ENCODE measurements at places on chromosomes 2 and 18.
A peak's percentile ranks its signal among the peaks of the same experiment; 100 is the strongest.

GRCh38 chr18:37762076-37762621 lies 196.6 kb upstream of the CELF4 start:
- no peak for DNase-seq

GRCh38 chr2:64635976-64636911 lies 17.5 kb downstream of the SERTAD2 start:
- no peak for DNase-seq

GRCh38 chr2:38217401-38218188 lies 141.6 kb upstream of the CYP1B1 start:
- no peak for DNase-seq

DNA sequence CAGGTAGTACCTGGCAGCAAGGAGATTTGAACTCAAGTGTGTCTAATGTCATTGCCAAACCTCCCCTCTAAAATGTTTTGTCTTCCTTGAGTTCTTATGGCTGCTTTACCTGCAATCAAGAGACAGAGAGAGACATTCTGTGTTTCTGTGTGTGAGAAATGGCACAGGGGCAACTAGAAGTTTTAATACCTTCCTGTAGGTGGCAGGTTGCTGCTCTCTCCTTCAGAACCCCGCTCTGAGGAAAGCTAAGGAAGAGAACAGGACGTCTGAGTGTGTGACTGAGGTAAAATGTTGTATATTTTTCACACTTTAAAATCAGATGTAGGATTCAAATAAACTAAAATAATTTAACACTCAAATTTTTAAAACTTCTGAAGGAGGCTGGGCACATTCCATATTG lies 19.2 kb downstream of the DTNA start:
- DNase-seq = no peak

DNA sequence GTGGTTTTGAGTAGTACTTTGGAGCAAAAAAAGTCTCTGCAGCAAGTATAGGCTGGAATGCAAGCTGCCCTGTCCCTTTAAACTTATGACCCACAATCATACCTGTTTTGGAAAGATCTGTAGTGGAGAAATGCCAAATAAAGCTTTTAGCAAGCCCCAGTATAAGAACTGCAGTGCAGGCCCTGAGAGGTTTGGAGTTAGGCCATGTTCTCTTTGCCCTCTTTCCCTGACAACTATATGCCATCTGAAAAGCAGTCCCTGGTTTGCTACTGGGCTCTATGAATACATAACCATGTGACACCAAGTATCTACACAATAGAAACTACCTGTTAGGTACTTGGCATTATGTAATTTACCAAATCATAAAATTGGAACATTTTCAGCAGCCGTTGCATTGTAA lies 267.4 kb upstream of the HNMT start:
- no peak for DNase-seq

DNA sequence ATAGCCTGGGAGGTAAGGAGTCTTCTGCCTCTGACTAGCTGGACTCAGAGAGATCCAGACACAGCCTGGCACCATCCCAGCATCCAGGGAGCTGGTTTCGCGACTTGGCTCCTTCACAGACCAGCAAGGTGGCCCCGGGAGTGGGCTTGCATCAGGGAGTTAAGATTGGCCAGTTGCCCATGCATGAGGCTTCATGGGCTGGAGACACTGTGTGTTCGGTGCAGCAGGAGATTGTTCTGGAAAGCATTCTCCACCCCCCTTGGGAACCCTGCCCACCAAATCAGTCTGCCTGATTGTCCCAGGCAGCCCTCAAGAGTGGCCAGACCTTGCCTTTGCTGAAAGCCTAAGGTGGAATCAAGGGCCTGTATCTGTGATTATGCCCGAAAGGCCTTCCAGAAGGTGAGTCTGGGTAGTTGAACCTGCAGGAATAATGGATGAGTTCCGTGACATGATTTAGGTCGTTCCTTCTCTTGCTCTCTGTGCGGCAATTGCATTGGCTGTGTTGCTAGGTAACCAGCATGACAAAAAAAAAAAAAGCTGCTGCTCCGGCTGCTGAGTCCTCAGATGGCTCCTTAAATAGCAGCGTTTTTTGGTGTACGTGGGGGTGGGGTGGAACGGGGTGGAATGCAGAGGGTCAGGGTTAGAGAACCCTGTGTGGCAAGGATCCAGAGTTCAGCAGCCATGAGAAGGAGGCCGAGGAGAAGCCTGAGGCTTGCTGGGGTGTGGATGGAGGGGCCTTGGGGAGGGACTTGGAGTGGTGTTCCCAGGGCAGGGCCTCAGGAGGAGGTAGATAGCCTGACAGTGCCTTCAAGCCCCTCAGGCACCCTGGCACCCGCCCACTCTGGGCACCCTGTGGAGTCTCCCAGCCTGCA lies 93.0 kb upstream of the MCFD2 start:
- DNase-seq = no peak

DNA sequence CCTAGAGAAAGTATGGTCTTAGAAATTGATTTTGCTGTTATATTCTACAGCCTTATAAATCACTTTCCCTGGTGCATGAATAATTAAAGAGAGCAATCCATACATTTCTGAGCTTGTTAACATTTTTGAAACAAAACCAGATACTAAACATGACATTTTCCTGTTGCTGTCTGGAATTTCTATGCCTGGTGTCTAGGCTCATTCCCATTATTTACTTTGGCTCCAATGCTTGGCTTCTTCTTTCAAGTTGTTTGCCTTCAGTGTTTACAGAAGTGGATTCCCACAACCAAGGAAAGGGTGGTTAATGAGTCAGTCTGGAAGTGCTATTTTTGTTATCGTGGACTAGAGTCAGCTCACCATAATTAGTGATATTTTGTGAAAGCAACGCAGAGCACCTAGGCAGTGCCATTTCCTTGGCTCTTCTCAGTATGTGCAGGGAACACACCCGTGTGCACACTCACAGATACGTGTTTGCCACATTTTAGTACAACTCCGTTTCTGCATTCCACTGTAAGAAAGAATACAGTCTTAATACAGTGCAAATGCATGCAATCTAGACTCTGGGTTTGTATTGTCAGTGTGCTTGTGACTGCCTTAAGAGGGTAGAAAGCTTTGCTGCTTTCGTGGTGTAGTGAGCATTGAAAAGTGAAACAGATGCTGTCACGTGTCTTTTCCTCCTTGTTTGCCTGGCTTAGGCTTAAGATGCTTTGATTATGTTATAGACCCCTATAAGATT lies 185.0 kb upstream of the RASGRP3 start:
- DNase-seq = no peak

GRCh38 chr2:26613241-26614215 lies 27.6 kb downstream of the CIB4 start:
- no peak for DNase-seq

DNA sequence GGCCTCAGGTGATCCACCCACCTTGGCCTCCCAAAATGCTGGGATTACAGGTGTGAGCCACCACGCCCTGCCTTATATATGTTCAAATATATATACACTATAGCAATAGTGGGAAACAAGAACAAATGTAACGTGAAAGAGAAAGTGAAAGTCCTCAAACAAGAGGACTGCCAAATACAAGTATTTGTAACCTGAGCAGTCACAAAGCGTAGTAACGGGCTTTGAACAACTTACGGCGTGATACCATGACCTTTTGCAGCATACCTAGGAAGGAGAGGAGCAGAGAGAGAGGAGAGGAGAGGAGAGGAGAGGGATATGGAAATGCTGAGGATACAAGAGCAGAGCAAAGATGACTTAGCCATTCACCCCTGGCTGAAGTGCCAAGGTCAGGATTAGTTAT lies 113.8 kb upstream of the RGPD4 start:
- no peak for DNase-seq

DNA sequence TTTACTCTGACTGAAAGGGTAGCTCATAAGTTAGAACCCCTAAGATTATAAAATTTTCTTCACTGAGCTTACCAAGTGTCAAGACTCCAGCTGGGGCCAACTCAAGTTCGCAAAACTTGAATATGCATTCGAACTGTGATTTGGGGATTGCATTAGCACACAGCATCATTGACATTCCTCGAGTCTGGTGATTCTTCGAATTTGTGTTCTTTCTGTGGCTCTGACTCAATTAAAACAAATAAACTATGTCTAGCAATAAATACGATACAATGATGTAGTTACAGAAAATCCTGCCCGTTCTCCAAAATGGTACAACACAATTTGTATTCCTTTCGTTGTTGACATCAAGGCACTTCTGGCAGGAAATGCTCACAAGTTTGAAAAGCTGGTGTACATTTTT lies 11.1 kb downstream of the CCL20 start:
- DNase-seq = no peak

DNA sequence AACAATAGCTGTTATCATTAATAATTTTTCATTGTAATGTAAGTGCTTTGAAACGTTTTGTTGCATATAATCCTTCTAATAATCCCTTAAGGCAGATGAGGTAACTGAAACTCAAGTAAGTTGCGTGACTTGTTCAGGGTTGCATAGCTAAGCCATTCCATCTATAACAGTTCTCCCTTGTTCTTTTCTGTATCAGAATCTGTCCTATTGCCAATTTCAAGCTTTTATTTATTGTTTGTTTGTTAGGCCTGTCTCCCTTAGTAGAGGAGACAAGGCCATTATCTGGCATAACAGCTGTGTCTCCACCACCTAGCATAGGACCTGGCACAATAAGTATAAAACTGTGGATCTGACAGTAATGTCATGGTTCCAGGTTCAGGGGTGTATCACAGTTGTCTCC lies 19.4 kb downstream of the BABAM2 start:
- no peak for DNase-seq

DNA sequence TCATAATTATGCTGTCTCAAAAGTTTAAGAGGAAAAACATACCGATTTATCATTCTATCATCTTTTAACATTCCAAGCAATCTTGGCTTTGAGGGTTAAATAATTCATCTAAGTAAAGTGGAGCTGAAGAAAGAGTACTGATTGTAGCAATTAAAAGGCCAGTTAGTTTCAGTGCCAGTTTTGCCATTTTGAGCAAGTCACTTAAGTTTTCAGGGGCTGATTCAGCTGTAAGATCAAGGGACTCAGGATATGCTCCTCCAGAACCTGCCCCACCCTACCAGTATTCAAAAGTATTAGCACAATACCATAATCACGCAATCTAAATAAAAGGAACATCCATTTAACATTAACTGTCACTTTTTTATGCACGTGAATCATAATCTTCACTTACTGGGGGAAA lies 1.9 kb downstream of the SS18 start:
- DNase-seq = no peak

GRCh38 chr2:202147775-202148174 lies 74.7 kb downstream of the KIAA2012 start:
- DNase-seq = no peak

DNA sequence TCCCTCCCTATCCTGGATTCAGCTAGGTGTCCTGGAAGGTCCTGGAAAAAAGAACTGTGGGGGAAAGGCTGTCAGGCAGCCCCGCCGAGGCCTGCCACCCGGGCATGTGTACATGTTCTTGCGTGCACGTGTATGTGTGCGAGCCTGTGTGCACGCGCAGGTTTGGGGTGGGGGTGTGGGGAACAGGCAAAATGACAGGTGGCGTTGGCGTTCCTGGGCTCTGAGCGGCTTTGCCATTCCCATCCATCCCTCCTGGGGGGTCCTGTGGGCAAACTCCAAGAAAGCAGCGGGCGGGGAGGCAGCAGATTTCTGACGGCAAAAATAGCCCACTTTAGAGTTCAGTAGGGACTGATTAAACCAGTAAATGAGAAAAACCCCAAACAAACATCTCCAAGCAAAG lies 35.6 kb downstream of the EMX1 start:
- no peak for DNase-seq

DNA sequence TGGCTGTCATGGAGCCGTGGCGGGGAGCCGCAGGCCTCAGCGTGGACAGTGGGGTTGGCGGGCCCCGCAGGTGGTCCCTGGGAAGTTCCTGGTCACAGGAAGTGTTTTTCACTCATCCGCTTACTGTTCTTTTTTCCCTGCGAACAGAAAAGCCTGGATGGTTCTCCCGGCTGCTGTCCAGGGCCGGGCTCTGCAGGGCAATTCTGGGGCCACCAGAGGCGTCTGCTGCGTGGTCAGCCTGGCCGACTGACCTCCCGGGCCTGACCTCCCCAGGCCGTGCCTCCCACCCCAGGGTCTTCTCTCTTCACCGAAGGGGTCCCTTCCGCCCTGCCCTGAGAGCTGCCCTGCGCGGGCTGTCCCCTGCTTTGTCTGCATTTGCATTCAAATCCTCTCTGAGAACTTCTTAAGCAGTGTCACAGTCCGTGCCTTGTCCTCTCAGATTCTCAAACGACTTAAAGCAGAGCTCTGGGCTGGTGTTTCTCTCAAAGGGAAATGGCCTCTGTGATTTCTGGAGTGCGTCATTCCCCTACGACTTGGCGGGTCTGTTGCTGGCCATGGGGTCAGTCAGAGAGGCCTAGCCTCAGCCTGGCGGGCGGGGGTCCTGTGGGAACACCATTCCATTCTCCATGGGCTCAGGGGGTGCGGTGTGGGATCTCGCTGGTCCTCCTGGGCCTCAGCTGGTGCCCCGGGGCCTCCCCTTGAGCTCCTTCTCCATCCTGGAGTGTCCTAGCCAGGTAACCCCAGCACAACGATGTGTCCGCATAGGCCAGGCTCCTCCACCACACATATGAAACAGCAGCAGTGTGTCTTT lies 38.3 kb downstream of the KLHL29 start:
- DNase-seq = no peak

- DNase-seq = peak; percentile 49
Measured at GRCh38 chr18:72762515-72763122, 105.2 kb downstream of the NETO1 start.

DNA sequence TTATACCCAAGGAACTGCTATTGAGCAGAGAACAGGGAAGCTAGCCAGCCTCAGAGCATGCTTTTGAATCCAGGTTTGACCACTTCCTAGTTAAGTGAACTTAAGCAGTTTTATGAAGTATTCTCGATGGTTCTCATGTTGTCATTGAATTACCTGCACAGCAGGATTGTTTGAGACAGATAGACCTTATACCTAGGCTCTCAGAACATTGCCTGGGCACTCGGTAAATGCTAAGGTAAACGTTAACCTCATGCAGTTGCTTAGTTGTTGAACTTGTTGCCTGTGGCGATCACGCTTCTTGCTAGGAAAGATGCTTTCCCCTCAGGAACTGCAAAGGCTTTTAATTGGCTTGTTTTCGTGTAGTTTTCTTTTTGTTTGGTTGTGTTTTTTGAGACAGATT lies 34.0 kb upstream of the CHMP1B start:
- DNase-seq = no peak

GRCh38 chr18:50871846-50872245 lies 7.1 kb upstream of the ME2 start:
- DNase-seq = no peak

DNA sequence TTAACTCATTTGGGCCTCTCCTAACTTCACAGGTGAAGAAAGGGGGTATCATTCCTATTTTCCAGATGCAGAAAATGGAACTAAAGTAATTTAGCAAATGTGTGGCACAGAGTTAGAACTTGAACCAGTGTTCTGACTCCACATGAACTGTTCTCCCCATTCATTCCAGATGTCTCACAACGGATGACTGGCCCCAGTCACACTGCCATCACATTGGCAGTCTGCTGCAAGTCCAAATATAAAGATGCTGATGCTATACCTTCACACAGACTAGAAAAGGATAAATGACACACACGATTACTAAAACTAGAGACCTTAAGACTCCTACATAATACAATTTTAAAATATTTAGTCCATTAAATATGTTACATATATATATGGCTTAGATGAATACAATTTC lies 195.7 kb downstream of the NBAS start:
- DNase-seq = no peak
